Neural progenitor cell (in vitro differentiated cells): ENCODE measurements at places on chromosomes 7 and 10. TPM values are rescaled to one million over a fixed set of nuclear protein-coding genes. Genes with fewer than 3 reads are reported as not detected.

The RGS10 gene
- 8.4 and 12.0 TPM in 2 replicates for total RNA-seq

The UPK3B gene
- 0.12 TPM in 1 of 2 replicates, not detected in the other for total RNA-seq

The AOAH gene
- total RNA-seq: 5.5 and 5.9 TPM in 2 replicates

The CNPY1 gene
- total RNA-seq: not detected in 2 replicates

The SPDYE6 gene
- total RNA-seq: not detected in 2 replicates

The GNB2 gene
- 54.3 and 110 TPM in 2 replicates for total RNA-seq

The SPDYE16 gene
- 0.28 TPM in 1 of 2 replicates, not detected in the other for total RNA-seq

The COL17A1 gene
- 1.5 and 2.3 TPM in 2 replicates for total RNA-seq

The ITGB8 gene
- total RNA-seq: 3.0 and 5.3 TPM in 2 replicates

The OR6B1 gene
- not detected in 2 replicates for total RNA-seq

The ABCC2 gene
- 0.25 and 0.26 TPM in 2 replicates for total RNA-seq

The SFTPA2 gene
- not detected in 2 replicates for total RNA-seq

The CTAGE15 gene
- 0.19 and 0.50 TPM in 2 replicates for total RNA-seq

The SERPINE1 gene
- 0.03 TPM in 1 of 2 replicates, not detected in the other for total RNA-seq

The LOXL4 gene
- total RNA-seq: 0.77 and 0.92 TPM in 2 replicates

The BAMBI gene
- total RNA-seq: 2.2 and 3.2 TPM in 2 replicates

The CHCHD2 gene
- 64.1 and 70.5 TPM in 2 replicates for total RNA-seq

The TMEM72 gene
- total RNA-seq: not detected in 2 replicates

The ATAD1 gene
- 47.8 and 63.2 TPM in 2 replicates for total RNA-seq

The PRRT4 gene
- total RNA-seq: 0.68 TPM in 1 of 2 replicates, not detected in the other

The SMKR1 gene
- 0.53 and 0.56 TPM in 2 replicates for total RNA-seq

The HIBADH gene
- total RNA-seq: 70.6 and 88.6 TPM in 2 replicates

The LRRC17 gene
- total RNA-seq: 4.3 and 4.6 TPM in 2 replicates

The CDNF gene
- 1.8 and 5.2 TPM in 2 replicates for total RNA-seq

The CYP2W1 gene
- 0.06 TPM in 1 of 2 replicates, not detected in the other for total RNA-seq

The ADO gene
- 28.1 and 36.2 TPM in 2 replicates for total RNA-seq

The PRSS37 gene
- total RNA-seq: not detected in 2 replicates

The MDH2 gene
- total RNA-seq: 51.5 and 73.4 TPM in 2 replicates

The LRGUK gene
- total RNA-seq: 1.1 and 1.4 TPM in 2 replicates

The INA gene
- total RNA-seq: 9.7 and 9.8 TPM in 2 replicates

The ACTL6B gene
- total RNA-seq: not detected in 2 replicates

The TACC2 gene
- total RNA-seq: 10.7 and 20.6 TPM in 2 replicates

The IDI2 gene
- total RNA-seq: not detected in 2 replicates

The MOSPD3 gene
- 3.0 and 11.5 TPM in 2 replicates for total RNA-seq

The SPDYE11 gene
- not detected in 2 replicates for total RNA-seq

The EPO gene
- 0.09 and 0.58 TPM in 2 replicates for total RNA-seq

The ACSL5 gene
- not detected in 2 replicates for total RNA-seq

The FAM131B gene
- total RNA-seq: 20.1 and 46.5 TPM in 2 replicates

The NHLRC2 gene
- 38.0 and 47.6 TPM in 2 replicates for total RNA-seq

The PLAC9 gene
- not detected in 2 replicates for total RNA-seq

The MYL10 gene
- total RNA-seq: not detected in 2 replicates

The OR2A5 gene
- not detected in 2 replicates for total RNA-seq

The GNGT1 gene
- 0.06 TPM in 1 of 2 replicates, not detected in the other for total RNA-seq

The ASB13 gene
- 15.0 and 18.1 TPM in 2 replicates for total RNA-seq

The PDCD11 gene
- 42.8 and 44.1 TPM in 2 replicates for total RNA-seq

The TLX1 gene
- not detected in 2 replicates for total RNA-seq

The FGL2 gene
- total RNA-seq: not detected in 2 replicates

The TRIL gene
- total RNA-seq: 8.5 and 14.3 TPM in 2 replicates

The LRRN3 gene
- total RNA-seq: 1.7 and 2.4 TPM in 2 replicates

The OR2A7 gene
- total RNA-seq: 0.15 and 0.74 TPM in 2 replicates

The NKX2-3 gene
- not detected in 2 replicates for total RNA-seq

The GCK gene
- 0.15 TPM in 1 of 2 replicates, not detected in the other for total RNA-seq

The GJC3 gene
- 0.34 TPM in 1 of 2 replicates, not detected in the other for total RNA-seq

The TRPV6 gene
- total RNA-seq: not detected in 2 replicates

The NEUROG3 gene
- not detected in 2 replicates for total RNA-seq

The SNCG gene
- total RNA-seq: not detected in 2 replicates

The ADAM22 gene
- total RNA-seq: 10.7 and 13.7 TPM in 2 replicates

The SLC18A2 gene
- total RNA-seq: 0.88 and 1.6 TPM in 2 replicates

The RET gene
- total RNA-seq: 1.4 and 2.7 TPM in 2 replicates
